Amygdala (tissue), 56 donors: ENCODE measurements at places on chromosomes 6 and 20.

DNA sequence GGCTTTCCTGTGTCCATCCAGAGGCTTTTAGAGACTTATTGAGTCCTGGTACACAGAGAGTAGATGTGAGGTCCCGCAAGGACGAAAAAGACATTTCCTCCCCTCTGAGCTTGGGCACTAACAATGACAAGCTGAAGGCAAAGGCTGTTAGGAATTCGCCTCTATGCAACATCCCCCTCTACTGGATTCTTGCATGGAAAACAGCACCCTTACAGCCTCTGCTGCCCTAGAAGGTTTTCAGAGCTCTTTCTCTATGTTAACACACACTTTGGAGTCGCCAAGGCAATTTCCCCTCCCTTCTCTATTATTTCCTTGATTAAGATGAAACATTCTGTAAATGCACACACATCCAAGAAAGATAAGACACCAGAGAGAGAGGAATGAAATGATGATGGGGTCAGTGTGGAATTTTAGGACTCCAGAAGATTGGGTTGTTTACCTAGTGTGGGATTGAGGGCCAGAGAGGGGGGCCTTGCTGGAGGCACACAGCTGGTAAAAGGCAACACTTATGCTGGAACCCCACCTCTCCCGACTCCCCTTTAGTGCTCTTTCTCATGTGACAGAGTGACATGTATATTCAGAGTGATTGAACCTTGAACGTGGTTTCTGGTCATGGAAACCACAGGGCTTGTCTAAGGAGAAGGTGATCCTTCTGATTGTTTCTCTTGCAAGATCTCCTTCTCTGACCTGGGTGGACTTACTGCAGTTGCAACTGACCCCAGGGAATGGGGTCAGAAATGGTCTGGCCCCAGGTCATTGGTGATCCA is 300.7 kb downstream of the CLIC5 start:
- DNase-seq, result peak; percentile 25

GRCh38 chr6:1054653-1055014 is 257.3 kb upstream of the FOXQ1 start:
- no peak for DNase-seq

GRCh38 chr6:157561929-157562810 is 181.2 kb downstream of the ZDHHC14 start:
- DNase-seq, result no peak

DNA sequence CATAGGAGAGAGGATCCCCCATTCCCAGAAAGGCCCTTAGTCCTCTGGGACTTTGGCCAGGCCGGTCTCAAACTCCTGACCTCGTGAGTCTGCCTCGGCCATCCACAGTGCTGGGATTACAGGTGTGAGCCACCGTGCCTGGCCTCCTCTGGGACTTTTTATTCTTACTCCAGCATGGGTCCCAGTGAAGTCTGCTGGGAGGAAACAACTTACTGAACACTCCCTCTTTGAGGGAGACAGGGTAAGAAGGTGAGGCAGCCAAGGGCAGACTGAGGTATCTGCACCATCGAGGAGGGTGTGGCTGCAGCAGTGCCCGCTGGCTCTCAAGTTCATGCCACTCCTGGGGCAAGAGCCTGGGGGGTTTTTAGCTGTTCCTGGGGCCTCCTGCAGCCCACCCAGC is 2.4 kb downstream of the BAK1 start:
- no peak for DNase-seq

GRCh38 chr6:119985952-119986736 is 636.6 kb upstream of the MAN1A1 start:
- no peak for DNase-seq

GRCh38 chr6:30272032-30272431 is 54.7 kb upstream of the TRIM39 start:
- DNase-seq, result no peak

GRCh38 chr20:49821870-49822331 is 9.3 kb downstream of the SLC9A8 start:
- no peak for DNase-seq

- no peak for DNase-seq
Measured at GRCh38 chr6:36160147-36160760, 29.9 kb downstream of the MAPK13 start.

GRCh38 chr6:158502263-158502950 is 57.5 kb upstream of the TMEM181 start:
- no peak for DNase-seq

DNA sequence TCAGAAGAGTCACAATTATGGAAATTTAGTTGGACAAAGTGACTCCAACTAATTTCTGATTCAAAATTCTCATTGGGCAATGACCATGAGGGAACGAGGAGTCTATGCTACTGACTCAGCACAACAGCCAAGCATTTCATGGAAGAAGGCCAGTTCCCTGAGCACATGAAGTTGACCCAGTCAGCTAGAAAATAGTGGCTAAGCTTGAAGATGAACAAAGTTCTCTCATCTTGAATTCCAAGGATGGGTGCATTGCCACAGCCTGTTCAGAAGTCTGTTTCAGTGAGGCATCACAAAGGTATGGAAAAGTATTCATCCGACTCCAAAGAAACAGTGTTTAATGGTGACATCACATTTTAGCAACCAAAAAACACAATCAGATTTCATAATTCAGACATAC is 676.9 kb downstream of the HACE1 start:
- DNase-seq, result no peak

DNA sequence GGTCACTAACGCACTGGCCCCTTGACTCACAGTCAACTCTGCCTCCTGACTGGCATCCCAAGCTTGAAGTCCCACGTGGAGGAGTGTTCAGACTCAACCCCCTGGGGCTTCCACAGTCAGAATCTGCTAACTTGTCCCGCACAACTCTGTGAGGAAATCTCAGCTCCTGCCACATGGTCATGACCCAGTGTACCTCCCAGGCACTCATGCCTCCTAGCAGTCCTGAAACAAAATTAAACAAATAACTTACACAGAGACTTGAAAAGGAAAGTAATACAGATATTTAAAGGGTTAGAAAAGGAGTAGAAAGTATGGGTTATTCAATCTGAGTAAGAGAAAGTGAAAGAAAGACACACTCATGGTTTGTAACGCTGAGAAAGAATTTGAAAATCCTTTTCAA is 134.9 kb downstream of the GMDS start:
- DNase-seq, result no peak

DNA sequence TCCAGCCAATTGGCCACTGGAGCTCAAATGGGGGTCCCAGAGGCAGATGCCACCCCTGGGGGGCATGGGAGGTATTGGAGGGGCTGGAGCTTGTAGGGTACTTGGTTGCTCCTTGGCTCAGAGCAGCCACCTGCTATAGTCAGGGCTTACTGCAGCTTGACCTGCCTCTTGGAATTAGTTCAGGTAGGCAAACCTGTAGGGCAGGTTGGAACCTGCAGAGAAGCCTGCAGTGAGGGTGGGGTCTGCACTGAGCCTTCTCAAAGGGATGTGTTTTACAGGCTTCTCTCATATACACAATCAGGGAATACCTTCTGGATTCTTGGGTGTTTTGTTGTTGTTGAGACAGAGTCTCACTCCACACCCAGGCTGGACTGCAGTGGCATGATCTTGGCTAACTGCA is 94.2 kb upstream of the MYL9 start:
- DNase-seq, result no peak

DNA sequence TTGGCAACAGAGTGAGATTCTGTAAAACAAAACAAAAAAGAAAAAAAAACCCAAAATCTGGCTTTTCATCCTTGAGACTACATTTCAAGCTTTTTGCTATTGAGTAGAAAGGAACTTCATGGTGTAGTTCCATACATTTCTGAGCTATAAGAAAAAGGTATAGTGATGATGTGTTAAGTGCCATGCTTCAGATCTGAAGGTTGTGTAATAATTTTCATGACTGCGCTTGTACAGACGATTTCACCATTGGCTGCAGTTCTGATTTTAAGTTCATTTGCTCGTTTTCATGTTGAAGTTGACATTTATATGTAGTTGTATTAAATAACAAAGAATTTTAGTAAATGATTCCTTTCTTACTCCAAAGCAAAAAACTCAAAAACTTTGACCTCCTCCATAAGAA is 247.6 kb downstream of the ARID1B start:
- no peak for DNase-seq

DNA sequence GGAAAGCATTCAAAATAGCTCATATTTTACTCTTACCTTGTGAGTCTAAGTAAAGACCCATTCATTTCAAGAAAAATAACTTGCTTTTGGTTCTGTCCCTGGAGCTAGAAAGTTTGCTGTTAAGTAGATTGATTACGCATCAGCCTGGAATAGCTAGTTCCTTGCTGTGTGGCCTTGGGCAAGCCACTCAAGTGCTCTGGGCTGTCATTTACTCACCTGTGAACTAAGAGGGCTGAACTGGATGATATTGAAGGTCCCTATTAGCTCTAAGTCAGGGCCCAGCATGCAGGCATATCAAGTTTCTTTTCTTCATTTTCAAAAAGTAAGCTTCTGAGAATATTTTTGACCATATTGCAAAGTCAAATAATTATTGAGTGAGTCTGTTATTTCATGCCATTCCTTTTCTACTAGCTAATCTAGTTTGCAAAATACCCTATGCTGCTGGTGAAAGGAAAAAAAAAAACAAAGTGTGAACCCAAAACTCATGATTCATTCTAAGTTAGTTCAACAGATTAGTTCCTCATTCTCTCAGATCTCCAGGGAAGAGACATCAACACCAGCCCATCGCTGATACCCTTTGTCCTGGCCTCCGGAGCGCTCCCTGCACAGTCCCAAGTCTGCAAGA is 106.5 kb upstream of the GMDS start:
- DNase-seq, result no peak

DNA sequence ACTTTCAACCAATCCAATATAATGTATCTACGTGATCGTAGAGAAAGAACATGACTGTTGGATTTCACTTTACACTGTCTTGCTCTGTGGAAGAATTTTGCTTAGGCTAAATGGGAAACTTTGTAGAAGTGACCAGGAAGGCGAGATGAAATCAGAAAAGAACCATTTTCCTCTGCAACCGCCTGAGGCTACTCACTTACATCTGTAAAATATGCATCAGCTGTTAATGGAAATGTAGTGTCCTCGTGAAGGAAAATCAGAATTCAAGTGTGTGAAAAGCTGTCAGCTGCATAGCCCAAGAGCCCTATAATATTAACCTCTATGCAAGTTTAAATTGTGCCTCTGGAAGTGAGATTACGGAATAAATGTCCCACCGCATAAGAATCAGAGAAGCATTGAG is 277.9 kb downstream of the C6orf118 start:
- DNase-seq, result no peak

- DNase-seq, result no peak
Measured at GRCh38 chr6:110053395-110054240, 75.5 kb downstream of the GPR6 start.

GRCh38 chr20:33433465-33434234 is 9.9 kb downstream of the SNTA1 start:
- no peak for DNase-seq

DNA sequence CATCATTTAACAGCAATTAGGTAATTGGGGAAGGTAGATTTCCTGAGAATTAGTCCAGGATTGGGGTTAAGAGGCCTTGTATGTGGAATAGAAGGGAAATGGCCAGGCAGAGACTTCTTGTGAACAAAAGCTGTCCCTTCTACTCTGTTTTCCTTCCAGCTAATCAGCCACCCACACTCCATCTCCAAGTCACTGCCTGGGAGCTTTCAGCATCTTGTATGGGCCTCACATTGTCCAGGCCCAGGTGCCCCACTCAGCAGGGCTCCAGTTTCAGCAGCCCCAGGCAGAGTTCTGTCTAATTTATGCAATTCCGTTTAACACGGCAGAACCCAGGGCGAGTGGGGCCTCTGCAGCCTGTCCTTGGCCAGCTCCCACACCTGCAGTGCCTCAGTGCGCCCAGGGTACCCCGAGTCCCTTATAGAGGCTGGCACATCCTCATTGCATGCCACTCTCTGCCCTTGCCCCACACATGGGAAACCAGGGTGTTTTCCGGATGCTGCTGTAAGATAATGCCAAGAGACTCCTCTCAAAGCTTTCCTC is 113.0 kb downstream of the EDN3 start:
- DNase-seq, result no peak

DNA sequence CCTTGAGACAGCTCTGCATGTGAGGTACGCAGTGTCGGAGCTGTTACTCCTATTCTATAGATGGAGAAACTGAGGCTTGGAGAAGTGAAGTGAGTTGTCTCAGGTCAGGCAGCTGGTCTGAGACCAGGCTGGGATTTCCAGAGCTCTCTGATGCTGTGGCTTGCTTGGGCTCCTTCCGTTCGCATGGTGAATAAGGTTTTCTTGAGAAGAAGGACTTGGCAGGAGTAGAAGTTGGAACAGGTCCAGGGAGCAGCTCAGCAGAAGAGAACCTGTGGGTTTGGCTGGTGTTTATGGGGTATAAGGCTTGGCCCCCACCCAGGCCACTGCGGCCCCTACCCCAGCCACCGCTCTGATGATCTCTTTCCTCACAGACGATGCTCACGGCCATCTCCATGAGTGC is 7.4 kb downstream of the SLC12A5 start:
- DNase-seq, result no peak

DNA sequence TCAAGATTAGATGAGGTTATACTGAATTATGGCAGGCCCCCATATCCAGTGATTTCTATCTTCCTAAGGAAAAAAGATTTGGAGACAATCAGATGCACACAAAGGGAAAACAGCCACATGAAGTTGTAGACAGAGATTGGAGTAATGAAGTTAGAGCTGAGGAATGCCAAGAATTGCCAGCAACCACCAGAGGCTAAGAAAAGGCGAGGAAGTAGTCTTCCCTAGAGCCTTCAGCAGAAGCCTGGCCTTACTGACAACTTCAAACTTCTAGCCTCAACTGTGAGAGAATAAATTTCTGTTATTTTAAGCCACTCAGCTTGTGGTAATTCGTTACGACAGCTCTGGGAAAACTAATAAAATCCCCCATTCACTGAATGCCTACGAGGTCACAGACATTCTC is 473.9 kb downstream of the COL12A1 start:
- DNase-seq, result no peak

GRCh38 chr6:14709066-14709670 is 536.7 kb upstream of the JARID2 start:
- no peak for DNase-seq

- no peak for DNase-seq
Measured at GRCh38 chr6:80608881-80609280, 502.4 kb downstream of the BCKDHB start.

DNA sequence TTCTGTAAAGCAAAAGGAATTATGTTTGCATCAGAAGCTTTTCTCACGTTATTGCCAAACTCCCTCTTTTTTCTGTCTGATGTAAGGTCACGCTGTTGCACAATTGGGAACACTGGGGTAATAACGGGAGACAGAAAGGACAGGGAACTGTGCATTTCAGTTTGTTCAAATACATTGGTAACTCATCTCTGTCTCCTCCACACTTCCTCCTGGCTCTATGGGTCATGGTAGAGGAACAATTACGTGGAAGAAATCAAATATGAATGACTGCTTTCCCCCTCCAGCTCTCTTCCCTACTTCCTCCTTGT is 132.2 kb upstream of the TNFAIP3 start:
- DNase-seq, result no peak

- no peak for DNase-seq
Measured at GRCh38 chr6:37711331-37712241, 13.9 kb upstream of the MDGA1 start.

- DNase-seq, result no peak
Measured at GRCh38 chr20:61603715-61604114, 351.7 kb downstream of the CDH4 start.

GRCh38 chr20:62063315-62063980 is 2.2 kb downstream of the TAF4 start:
- no peak for DNase-seq
